ENCODE measurements at places on chromosomes 7 and 10.

DNA sequence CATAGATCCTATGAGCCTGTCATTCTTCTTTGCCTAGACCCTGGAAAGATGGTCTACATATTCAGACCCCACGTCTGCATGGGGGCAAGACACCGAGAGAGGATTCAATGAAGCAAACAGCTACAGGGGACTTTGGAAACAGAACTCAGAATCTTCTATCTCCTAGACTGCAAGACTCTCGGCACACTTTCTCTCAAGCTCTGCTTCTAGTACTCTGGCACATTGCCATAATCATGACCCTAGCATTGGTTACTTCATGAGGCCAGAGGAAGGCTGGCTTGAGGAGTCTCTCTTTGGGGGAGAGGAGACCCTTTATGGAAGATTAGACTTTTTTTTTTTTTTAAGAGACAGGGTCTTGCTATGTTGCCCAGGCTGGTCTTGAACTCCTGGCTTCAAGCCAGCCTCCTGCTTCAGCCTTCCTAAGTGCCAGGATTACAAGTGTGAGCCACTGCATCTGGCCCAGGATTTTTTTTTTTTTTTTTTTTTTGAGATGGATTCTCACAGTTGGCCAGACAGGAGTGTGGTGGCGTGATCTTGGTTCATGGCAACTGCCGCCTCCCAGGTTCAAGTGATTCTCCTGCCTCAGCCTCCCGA is 20.7 kb downstream of the CCDC3 start:
- DNase-seq = no peak

- no peak for DNase-seq
These were observed 2.7 kb upstream of the TPST1 start for GRCh38 chr7:66202441-66202840.

DNA sequence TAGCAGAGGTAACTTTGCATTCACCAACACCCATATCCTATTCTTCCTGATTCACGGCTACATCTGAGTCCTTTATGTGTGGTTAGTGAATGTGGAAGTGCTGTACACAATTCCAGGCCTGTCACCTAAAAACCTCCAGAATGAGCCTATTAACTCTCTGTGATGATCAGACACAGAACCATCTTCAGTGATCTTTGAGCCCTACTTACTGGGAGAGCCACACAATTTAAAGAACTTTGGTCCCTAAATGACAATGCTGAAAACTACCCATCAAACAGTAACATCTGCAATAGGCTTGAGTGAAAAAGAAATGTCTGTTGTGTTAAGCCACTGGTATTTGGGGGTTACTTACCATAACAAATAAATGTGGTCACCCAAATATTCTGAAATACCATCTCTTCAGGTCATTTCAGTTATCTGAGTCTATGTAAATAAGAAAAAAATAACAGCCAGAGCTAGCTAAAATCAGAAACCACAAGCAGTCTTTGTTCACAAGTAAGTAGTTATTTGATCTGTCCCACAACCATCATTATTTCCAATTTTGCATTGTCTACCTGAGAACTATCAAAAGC is 145.7 kb downstream of the HGF start:
- DNase-seq = no peak

GRCh38 chr10:121754666-121755065 is 156.4 kb upstream of the FGFR2 start:
- no peak for DNase-seq

GRCh38 chr7:69898189-69898588 is 299.9 kb downstream of the AUTS2 start:
- no peak for DNase-seq

- peak; percentile 76 for DNase-seq
These were observed 2.3 kb downstream of the KLF6 start for GRCh38 chr10:3782451-3783315.

DNA sequence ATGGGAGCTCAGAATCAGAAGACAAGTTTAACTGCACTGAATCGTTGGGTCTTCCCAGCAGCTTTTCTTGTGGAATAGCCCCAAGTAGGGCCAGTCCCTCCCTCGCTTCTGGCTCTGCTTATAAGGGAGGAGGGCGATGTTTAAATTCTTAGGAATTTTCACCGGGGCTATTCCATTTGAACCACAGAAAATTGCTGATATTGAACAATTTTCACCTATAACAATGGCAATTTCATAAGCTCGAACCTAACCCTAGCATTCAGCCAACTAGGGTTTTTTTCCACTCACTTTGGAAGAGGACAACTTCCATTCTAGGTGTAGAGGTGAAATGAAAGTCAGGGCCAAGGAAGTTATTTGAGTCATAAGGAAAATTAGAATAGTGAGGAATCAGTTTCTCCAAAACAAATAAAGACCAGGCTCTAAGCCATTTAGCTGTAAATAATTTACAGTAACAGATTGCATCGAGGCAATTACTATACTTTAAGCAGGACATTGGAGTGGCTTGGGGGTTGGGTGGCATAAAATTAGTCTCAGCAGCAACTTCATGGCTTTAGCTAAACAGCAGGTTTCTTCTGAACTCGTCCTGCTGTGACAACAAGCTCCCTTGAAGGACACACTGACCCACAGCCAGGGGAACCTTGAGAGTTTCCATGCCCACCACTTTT is 1.5 kb upstream of the ATP6V0A4 start:
- DNase-seq = no peak

DNA sequence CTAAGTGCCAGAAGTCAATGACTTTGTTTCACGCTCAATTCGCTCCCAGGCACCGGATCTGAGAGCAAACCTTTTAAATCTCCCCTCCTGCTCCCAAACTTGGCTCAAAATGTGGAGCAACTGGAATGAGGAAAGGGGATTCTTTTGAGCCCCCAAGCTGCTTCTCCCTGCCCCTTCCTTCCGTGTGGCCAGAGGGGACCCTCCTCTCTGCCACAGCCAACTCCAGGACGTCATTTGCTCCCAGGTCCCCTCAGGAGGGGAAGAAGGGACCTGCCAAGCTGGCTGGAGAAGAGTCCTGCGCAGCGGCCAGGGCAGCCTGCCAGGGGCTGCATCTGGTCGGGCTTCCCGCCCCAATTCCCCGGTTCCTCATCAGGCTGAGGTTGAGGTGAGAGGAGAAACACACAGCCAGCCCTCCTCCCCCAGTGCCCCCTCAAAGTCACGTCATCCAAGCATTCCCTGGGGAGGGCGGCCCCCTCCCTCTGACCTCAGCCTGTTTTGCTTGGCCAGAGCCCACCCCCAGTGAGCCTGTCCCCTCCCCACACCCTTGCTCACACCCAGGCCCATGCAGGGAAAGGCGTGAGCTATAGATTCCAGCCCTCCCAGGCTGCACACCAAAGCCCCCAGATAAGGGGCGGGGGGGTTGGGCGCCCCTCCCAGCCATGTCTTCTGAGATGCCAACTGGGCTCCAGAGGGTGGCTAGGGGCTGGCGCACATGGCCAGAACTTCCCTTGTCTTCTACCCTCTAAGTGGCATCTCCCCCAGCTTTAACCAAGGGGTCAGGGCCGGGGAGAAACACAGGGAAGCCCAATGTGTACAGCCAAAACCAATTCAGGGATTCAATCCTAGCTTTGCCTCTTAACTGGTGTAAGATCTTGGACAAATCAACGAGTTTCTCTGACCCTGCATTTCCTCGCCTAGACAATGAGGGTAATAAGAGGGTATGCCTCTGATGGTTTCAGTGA is 35.0 kb downstream of the SH3PXD2A start:
- DNase-seq = no peak

- no peak for DNase-seq
These were observed 5.2 kb upstream of the FRA10AC1 start for GRCh38 chr10:93707623-93708022.

DNA sequence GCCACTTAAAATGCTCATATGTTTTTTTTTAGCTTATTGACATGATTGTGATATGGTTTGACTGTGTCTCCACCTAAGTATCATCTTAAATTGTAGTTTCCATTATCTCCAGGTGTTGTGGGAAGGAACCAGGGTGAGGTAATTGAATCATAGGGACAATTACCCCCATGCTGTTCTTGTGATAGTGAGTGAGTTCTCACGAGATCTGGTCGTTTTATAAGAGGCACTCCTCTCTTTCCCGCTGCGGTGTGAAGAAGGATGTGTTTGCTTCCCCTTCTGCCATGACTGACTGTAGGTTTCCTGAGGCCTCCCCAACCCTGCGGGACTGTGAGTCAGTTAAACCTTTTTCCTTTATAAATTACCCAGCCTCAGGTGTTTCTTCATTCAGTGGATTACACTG is 80.5 kb upstream of the ETV1 start:
- no peak for DNase-seq

DNA sequence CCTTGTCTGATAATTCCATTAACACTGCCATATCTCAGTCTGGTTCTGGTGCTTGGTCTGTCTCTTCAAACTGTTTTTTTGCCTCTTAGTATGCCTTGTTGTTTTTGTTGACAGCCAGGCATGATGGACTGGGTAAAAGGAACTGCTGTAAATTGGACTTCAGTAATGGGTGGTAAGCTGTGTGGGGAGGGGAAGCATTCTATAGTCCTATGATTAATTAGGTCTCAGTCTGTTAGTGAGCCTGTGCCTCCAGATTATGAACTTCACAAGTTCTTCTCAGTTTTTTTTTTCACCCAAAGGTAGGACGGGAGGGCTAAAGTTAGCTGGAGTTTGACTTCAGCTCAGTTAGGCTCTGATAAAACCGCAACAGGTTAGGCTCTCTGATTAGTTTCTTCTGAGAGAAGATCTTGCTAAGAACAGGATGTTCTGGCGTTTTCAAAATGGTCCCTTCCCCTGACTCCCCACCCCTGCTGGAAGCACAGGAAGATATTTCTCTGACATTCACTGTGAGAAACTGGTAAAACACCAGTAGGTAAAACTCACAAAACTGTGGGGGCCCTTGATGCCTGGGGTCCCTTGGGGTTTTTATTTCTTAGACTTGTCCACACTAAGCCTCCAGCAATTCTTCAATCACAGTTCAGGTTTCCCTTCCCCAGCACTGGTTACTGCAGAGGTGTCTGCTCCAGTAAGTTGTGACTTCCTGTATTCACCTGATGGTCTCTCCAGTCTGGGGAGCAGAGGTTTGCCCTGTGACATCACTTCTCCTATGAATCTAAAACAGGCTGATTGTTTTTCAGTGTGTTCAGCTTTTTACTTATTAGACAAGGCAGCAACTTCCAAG is 43.3 kb upstream of the CCDC71L start:
- no peak for DNase-seq

DNA sequence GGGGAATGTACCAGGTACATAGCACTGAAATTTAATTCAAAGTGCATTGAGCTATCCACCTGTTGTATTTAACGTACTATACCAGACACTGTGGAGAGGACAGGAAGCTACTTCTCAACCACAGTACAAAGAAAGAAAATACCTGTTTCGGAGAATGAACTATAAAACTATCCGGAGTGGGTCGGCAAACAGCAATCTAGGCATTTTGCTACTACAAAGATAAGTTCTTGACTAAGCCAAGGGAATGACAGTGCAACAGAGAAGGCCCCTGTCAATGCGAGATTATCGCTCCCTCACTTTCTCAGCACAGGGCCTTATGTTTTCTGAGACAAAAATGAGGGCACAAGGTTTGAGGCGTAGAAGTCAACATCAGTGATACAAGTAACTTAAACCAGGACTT is 27.4 kb downstream of the SFMBT2 start:
- no peak for DNase-seq

- no peak for DNase-seq
These were observed 169.6 kb downstream of the SEPTIN7 start for GRCh38 chr7:35970458-35970857.

DNA sequence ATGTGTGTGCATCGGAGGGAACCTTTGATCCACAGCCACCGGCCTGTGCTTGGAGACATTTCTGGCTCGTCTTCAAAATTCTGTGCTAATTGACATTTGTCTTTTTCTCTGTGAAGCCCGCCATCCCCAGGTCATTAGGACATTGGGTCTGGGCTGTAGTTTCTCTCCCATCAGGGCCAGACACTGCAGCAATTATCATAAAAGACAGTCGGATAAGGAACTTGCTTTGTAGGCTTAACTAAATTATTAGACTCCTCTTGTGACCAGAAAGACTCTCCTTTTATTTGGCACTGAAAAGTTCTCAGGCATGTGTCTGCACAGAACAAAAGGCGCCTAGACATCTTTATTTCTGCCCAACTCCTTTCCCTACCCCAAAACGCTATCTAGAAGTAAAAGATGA is 49.1 kb upstream of the NPTX2 start:
- no peak for DNase-seq

DNA sequence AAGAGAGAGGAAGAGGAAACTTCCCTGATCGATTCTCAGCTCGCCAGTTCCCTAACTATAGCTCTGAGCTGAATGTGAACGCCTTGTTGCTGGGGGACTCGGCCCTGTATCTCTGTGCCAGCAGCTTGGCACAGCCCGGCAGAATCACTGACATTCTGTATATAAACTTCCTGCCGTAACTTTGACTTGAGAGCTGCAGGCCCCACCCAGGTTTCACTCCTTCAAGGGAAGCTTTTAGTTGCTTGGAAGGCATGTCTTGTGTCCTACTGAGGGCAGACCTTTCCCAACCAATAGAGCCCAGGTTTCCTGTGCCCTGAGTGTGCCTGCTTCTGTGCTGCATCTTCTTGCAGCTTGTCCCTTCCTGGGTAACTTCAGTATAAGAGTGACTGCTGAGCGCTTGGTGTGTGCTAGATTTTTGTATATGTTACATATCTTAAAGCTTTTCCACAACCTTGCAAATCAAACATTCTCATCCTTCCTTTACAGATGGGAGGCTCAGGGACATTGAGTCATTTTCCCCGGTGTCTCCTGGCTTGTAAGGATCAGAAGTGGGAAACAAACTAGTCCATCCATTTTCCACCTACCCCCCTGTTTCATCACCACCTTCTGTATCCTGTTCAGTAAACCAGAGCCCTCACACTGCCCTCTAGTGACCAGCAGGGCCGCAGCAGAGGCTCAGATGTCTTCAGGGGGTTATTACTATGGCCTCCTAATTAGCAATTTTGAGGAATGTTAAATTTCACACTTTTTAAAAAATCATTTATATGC is 225.2 kb upstream of the PRSS58 start:
- DNase-seq = peak; percentile 51

DNA sequence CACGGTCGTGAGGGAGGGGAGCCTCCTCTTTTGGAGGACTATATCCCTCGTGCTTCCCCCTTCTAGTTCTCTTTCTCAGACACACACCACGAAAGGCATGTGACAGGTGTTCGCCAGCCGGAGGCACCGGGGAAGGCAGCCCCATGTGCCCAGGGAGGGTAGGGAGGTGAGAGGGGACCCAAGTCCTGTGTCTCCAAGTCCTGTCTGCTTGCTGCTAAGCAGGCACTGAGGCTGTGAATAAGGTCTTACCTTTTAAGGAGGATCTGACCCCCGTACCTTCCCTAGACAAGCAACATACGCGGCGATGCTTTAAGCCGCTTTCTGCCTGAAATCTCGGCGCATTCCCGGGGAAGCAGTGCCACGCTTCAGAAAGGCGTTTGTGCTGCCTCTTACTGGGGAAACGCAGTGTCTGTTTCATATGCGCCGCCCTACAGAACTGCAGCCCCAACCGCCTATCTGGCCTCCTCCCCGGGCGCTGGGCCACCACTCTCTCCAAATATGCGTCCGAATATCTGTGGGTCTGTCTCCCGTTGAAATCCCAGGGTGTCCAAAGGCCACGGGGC is 770 bp downstream of the PLXNA4 start:
- peak; percentile 41 for DNase-seq

DNA sequence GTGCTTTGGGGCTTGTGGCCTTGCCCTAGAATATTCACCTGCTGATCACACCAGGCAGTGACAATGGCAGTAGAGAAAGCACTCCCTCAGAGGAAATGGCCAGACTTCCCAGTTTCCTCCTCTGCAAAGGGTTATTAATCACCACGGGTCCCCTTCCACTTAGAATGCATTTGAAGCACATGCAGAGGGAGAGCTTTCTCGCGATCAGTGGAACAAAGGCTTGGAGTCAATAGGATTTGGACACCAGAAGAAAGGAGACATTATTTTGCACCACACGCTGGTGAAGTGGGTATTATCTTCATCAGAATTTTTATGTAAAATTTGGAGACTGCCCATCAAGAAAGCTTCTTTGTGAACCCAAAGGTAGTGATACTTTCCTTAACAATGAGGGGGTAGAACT is 35.4 kb upstream of the INHBA start:
- DNase-seq = no peak

- DNase-seq = no peak
These were observed 88.4 kb upstream of the STEAP1B start for GRCh38 chr7:22588351-22588750.
